GM12878 (cell line): ENCODE measurements at places on chromosomes 11 and 22. TPM values are rescaled to one million over a fixed set of nuclear protein-coding genes. Genes with fewer than 3 reads are reported as not detected.

MISFA gene
- 3.8 and 4.6 TPM in 2 replicates for total RNA-seq

- no peak overlapping the region for H3K27ac ChIP-seq
- H3K4me1 ChIP-seq: no peaks in the 10 kb centered on the region
- H3K4me3 ChIP-seq: no peak overlapping the region
- H3K36me3 ChIP-seq: peaks cover 12% of the 10 kb centered on the region; the same call in 1 of the 2 replicates
- DNase-seq: no peak
- no peaks in the 10 kb centered on the region for H3K27me3 ChIP-seq
Measured at GRCh38 chr22:38862375-38863329, 9.4 kb downstream of the CBX6 start.

GRCh38 chr11:131478341-131478740 lies 107.9 kb downstream of the NTM start:
- no peak overlapping the region for H3K27ac ChIP-seq
- H3K36me3 ChIP-seq: no peaks in the 10 kb centered on the region
- no peak for DNase-seq
- H3K27me3 ChIP-seq: no peaks in the 10 kb centered on the region
- H3K4me3 ChIP-seq: no peak overlapping the region

DNA sequence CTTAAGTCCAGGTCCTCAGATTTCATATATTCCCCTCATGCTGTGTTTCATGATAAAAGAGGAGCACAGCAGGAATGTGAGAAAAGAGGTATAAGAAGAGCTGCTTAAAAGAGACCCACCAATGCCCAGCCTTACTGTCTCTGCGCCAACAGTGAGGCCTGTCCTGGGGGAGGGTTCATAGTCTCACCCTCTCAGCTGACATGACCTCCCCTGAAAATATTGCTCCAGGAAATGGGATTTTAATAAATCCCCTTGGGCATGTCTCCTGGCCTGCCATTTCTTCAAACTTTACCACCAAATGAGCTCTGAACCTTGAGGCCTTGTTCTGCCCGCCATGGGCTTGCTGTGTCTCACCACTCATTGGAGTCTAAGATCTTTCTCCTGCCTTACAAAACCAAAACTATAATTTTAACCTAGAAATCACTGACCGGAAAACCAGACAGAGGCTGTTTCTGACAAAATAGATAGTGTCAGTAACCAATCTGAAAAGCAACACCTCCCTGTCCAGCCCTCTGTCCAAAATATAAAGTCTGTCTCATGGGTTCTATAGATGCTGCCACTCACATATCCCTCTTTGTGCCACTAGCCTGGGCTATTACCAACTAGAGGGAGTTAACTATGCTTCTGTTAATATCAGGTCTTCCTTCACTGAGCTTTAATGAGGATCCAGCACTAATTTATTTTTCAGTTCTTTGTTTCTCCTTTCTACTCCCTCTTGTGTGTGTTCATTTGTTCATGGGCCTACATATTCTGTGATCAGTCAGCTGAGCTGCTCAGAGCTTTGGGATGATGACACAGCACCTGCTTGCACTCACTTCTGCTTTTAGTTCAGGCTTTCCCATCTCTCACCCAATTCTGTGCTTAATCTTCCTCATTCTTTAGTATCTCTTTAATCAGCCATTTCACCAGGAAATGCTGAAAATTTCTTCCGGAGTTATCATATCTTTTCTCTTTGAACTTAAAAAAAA lies at the start of gene OR2AG2:
Gene OR2AG2 (minus strand): TSS at position 51 of the 968 bp plus-strand sequence. CDS start 3,019 bp downstream, outside the sequence.
- DNase-seq: peak; percentile 37
- no peaks in the 10 kb centered on the region; the same call in 1 of the 2 replicates for H3K4me1 ChIP-seq
- H3K27ac ChIP-seq: no peak within 1 kb of the TSS
- no peaks in the 10 kb centered on the region for H3K27me3 ChIP-seq
- no peak within 1 kb of the TSS for H3K4me3 ChIP-seq

GRCh38 chr11:93585758-93586157 lies 42.6 kb upstream of the SMCO4 start:
- DNase-seq: no peak
- H3K36me3 ChIP-seq: no peaks in the 10 kb centered on the region
- no peaks in the 10 kb centered on the region for H3K27me3 ChIP-seq
- no peaks in the 10 kb centered on the region for H3K4me1 ChIP-seq
